ENCODE measurements at places on chromosomes 3 and 15. TPM values are rescaled to one million over a fixed set of nuclear protein-coding genes. Genes with fewer than 3 reads are reported as not detected.

DNA sequence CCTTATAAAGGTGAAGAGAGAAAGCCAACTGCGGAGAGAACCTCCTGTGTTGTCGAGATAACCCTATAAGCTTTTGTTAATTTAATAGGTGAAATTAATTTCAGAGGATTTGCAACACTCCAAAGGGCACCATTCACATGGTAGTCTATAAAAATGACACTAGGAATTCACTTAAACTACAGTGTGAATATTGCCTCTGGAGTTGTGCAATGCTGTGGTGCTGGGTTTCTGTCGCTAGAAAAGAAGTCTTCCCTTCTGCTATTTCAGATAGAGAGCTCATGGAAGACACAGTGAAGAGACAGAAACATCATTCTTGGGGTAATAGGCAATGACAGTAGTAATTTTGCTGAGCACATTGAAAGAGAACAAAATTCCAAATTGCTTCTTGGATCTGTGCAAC is 28.8 kb upstream of the PROK2 start:
- no peaks in the 10 kb centered on the region for H3K36me3 ChIP-seq
- no peak overlapping the region for H3K27ac ChIP-seq
- H3K4me1 ChIP-seq, result no peaks in the 10 kb centered on the region
- no peaks in the 10 kb centered on the region for H3K27me3 ChIP-seq
- H3K4me3 ChIP-seq, result no peak overlapping the region

- H3K4me3 ChIP-seq, result no peak overlapping the region
- no peaks in the 10 kb centered on the region for H3K27me3 ChIP-seq
- DNase-seq, result no peak
- no peaks in the 10 kb centered on the region for H3K36me3 ChIP-seq
- peaks cover 10% of the 10 kb centered on the region for H3K4me1 ChIP-seq
- H3K27ac ChIP-seq, result no peak overlapping the region
Measured at GRCh38 chr3:128490915-128491690, 1.9 kb downstream of the GATA2 start.

DNA sequence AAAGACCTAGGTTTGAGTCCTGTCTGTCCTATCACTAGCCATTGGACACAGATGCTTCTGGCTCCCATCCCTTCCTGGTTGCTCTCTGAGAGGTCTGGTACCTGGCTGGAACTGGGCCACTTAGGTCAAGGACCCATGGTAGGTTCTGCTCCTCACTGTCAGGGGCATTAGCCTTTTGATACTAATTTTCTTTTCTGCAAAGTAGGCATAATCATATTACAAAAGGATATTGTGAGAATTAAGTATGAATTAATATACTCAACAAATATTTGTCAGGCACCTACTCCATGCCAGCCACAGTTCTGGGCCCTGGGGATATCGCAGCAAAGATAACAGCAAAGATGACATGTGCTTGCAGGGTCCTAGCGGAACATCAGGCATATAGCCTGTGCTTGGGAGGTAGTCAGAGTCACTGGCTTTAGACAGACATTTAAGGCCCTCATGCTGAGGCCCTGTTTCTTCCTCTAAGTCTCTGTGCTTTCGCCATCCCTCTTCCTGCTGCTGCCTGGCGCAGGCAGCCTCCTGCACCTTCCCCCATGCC is 25.6 kb upstream of the LCTL start:
- no peak overlapping the region for H3K4me3 ChIP-seq
- no peak for DNase-seq
- no peaks in the 10 kb centered on the region for H3K27me3 ChIP-seq

DNA sequence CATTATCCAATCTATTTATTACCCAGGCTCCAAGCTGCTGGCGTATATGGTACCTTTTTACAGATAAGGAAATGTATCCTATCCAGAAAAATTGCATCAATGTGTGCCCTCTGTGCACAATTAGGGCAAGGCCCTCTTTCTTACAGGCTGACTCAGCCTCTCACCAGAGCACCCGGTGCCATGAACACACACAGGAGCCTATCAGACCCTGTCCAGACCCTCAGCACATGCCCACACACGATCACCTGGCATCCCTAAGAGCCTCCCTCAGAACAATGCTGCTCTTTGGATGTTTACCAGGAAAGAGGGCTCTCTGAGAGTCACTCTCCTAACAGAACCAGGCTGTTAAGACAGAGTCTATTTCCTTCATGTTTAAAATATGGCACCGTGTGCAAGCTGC is 460.0 kb upstream of the TBL1XR1 start:
- no peak overlapping the region for H3K4me3 ChIP-seq
- H3K27ac ChIP-seq, result no peak overlapping the region
- peaks cover under 1% of the 10 kb centered on the region for H3K4me1 ChIP-seq
- DNase-seq, result no peak
- no peaks in the 10 kb centered on the region for H3K36me3 ChIP-seq

DNA sequence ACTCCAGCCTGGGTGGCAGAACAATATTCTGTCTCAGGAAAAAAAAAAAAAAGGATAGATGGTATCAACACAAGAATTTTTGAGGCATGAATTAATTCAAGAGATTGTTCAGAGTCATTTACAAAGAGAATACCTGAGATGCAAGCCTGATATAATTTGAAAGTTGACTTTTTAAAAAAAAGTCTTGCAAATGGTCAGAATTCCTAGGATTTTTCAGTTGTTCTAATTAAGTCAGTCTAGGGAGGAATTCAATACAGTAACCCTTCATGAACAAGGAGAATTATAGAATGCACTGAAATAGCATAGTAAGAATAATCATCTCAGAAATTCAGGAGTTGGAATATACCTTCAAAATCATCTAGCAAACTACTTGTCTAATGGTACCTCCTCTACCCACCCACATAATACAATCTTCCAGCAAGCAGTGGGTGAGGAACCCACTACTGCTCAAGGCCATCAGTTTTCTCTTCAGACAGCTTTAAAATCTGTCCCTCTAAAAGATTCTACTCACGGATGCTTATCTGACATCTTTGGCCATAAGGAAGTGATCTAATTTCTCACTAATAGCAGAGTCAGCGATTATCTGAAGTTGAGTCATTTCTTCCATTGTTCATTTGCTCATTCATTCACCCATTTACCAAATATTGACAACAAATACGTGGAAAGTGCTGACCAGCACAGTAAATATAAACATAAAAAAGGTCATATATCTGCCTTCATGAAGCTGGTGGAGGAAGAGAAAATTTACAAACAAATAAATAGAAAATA is 159.6 kb downstream of the GREM1 start:
- DNase-seq, result no peak
- H3K27me3 ChIP-seq, result no peaks in the 10 kb centered on the region
- no peaks in the 10 kb centered on the region for H3K4me1 ChIP-seq
- H3K27ac ChIP-seq, result no peak overlapping the region
- H3K36me3 ChIP-seq, result no peaks in the 10 kb centered on the region

Gene RLBP1
- not detected for total RNA-seq

Gene VILL
- 44.6 TPM for total RNA-seq

Gene CHRFAM7A
- total RNA-seq, result not detected

All from T-cell (primary cell).